ENCODE measurements at places on chromosomes 12 and 14.

GRCh38 chr14:105005929-105006830 lies 14.7 kb downstream of the CDCA4 start:
- H3K4me3 ChIP-seq, result no peak overlapping the region
- H3K4me1 ChIP-seq, result peaks cover 1% of the 10 kb centered on the region
- no peak for DNase-seq
- no peaks in the 10 kb centered on the region for H3K27me3 ChIP-seq
- no peak overlapping the region for H3K27ac ChIP-seq

DNA sequence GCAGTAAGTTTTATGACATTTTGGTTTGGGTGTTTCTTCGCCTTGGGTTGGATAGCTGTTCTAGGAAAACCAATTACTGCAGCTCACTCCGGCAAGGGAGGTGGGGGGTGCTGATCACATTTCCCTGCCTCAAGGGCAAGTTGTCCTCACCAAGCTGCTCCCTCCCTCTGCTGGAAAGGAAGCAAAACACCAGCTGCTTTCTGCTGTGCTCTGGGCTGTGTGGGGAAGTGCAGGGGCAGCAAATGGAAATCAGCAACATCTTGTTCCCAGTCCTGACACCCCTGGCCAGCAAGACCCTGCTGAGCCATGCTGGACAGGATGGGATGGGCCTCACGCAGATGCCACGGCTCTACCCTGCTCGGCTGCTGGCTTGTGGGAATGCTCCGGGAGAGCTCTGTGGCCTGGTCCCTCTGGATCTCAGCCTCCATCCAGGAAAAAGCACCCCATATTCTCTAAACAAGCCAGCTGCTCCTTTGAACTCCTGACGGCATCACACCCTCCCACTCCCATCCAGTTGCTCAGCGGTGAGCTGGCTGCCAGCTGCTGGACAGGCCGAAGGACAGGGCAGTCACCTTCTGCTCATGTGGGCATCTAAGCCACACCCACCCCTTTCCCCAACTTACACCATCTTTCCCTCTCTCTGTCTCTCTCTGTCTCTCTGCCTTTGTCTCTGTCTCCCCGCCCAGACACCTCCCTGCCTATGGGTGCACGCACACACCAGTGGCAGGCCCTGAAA lies 52.4 kb upstream of the EIF5 start:
- H3K4me1 ChIP-seq, result peaks cover 3% of the 10 kb centered on the region
- H3K27me3 ChIP-seq, result peaks cover 76% of the 10 kb centered on the region
- H3K4me3 ChIP-seq, result no peak overlapping the region
- no peak for DNase-seq
- H3K36me3 ChIP-seq, result peaks cover 2% of the 10 kb centered on the region
- H3K27ac ChIP-seq, result no peak overlapping the region

GRCh38 chr12:124827588-124828184 lies 36.0 kb downstream of the SCARB1 start:
- H3K4me3 ChIP-seq, result no peak overlapping the region
- no peak overlapping the region for H3K27ac ChIP-seq
- H3K27me3 ChIP-seq, result no peaks in the 10 kb centered on the region
- peaks cover 8% of the 10 kb centered on the region for H3K4me1 ChIP-seq
- H3K36me3 ChIP-seq, result no peaks in the 10 kb centered on the region

DNA sequence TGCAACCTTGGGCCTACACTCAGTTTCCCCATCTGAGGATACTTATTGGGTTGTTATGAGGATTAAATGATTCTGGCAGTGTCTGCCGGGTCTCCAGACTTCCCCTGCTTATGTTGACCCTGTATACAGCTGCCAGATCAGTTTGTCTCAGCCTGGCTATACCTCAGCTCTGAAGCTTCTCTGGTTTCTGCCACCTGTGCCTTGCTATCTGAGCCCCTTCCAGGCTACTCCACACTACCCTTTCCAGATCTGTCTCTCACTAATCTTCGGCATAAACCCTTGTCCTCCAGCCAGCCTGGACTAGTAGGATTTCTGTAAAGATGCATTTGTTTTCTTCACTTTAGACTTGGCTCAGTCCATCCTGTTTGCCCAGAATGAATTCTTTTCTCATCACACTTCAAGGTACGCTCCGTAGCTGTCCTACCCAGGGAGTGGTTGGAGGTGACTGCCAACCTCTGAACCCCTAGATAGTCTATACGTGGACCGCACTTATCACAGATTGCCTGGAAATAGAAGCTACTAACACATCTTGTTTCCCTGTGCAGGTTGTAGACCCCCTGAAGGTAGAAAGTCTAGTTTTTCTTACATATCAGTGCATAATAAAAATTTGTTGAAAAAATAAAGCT lies 422.4 kb downstream of the RAD51B start:
- H3K4me1 ChIP-seq, result no peaks in the 10 kb centered on the region
- no peak for DNase-seq
- H3K36me3 ChIP-seq, result no peaks in the 10 kb centered on the region
- no peak overlapping the region for H3K4me3 ChIP-seq
- no peaks in the 10 kb centered on the region for H3K27me3 ChIP-seq

GRCh38 chr12:77354766-77355362 lies 289.5 kb upstream of the E2F7 start:
- no peak for DNase-seq
- H3K36me3 ChIP-seq, result no peaks in the 10 kb centered on the region
- H3K27me3 ChIP-seq, result no peaks in the 10 kb centered on the region
- no peak overlapping the region for H3K4me3 ChIP-seq
- no peak overlapping the region for H3K27ac ChIP-seq
- H3K4me1 ChIP-seq, result no peaks in the 10 kb centered on the region

DNA sequence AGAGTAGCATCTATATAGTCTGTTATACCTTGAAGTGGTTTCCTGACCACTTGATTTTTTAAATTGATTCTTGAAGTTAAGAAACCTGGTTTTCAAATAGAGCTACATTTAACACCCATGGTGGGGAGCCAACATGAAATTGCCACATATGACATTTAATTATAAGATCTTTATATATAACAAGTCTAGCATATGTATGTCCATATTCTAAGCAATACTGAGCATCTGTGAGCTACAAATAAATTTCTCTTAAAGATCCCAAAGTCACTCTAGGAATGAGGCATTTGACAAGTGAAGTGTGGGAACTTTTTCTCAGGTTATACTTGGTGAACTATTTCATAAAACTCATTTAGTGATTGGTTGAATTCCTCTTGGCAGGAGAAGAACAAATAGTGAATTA lies 132.5 kb downstream of the RPL10L start:
- H3K4me1 ChIP-seq, result no peaks in the 10 kb centered on the region
- no peak for DNase-seq
- H3K36me3 ChIP-seq, result no peaks in the 10 kb centered on the region

DNA sequence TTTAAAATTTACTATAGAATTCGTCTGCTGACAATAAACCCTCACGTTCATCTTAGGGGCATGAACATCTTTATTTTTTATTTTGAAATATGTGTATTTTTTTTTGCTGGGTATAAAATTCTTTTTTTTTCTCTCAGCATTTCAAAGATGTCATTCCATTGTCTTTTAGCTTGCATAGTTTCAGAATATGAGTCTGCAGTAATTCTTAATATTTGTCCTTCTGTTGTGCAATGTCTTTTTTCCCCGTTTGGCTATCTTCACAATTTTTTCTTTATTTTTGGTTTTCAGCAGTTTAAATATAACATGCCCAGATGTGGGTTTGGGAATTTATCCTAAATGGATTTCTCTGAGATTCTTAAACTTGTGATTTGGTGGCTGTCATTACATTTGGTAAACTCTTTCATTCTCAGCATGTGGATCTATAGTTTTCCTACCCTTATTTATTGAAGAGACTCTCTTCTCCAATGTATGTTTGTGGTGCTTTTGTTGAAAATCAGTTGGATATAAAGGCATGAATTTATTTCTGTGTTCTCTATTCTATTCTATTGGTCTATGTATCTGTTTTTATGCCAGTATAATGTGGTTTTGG lies 37.8 kb upstream of the PLBD1 start:
- no peak for DNase-seq
- H3K36me3 ChIP-seq, result peaks cover 1% of the 10 kb centered on the region
- no peak overlapping the region for H3K4me3 ChIP-seq
- no peaks in the 10 kb centered on the region for H3K4me1 ChIP-seq
- no peak overlapping the region for H3K27ac ChIP-seq

DNA sequence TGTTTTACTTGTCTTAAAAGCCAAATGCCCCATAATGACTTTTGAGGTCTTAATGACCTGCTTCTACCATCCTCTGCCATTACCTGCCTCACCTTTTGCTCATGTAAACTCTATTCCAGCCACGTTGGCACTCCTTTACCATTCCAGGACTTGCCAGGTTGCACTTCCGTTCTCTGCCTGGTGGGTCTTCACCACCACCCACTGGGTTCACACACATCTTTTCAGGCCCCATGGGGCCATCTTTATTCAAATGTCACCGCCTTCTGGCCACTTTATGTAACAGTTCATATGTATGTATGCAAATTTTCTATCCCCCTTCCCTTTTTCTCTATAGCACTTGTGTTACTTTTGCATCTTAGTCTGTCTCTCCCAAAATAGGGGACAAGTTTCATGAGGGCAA lies 57.7 kb downstream of the ATP2A2 start:
- no peaks in the 10 kb centered on the region for H3K27me3 ChIP-seq
- H3K27ac ChIP-seq, result no peak overlapping the region
- H3K4me3 ChIP-seq, result no peak overlapping the region

- no peaks in the 10 kb centered on the region for H3K36me3 ChIP-seq
- peaks cover 3% of the 10 kb centered on the region for H3K27me3 ChIP-seq
- no peak overlapping the region for H3K27ac ChIP-seq
- DNase-seq, result no peak
- no peak overlapping the region for H3K4me3 ChIP-seq
- no peaks in the 10 kb centered on the region for H3K4me1 ChIP-seq
Observed at GRCh38 chr12:58026897-58027891, 85.8 kb downstream of the ATP23 start.

- no peaks in the 10 kb centered on the region for H3K36me3 ChIP-seq
- peaks cover 59% of the 10 kb centered on the region for H3K27me3 ChIP-seq
- no peak for DNase-seq
- H3K4me3 ChIP-seq, result no peak overlapping the region
Observed at GRCh38 chr14:21539189-21539940, 13.2 kb upstream of the SALL2 start.

GRCh38 chr12:131369094-131369845 lies 341.6 kb upstream of the SFSWAP start:
- no peak overlapping the region for H3K27ac ChIP-seq
- no peaks in the 10 kb centered on the region for H3K36me3 ChIP-seq
- DNase-seq, result no peak
- H3K27me3 ChIP-seq, result no peaks in the 10 kb centered on the region
- no peaks in the 10 kb centered on the region for H3K4me1 ChIP-seq

DNA sequence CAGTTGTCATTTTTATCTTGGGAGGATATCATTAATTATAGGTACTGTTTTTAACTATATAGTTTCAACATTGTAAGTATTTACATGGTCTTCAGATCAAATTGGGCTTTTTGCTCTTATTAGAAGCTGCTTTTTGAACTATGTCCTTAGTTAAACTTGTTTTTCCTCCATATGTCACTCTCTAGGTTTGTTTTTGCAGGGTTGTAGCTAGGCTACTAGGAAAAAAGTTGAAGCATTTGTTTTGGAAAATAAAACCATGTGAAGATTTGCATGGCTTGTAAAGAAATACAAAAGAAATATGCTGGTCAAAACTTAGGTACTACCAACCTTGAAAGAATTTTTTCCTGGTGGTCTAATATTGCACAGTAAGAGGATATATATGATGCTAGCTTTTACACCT lies 3.4 kb downstream of the ARID2 start:
- H3K4me3 ChIP-seq, result peak overlapping the region; percentile 68
- DNase-seq, result no peak
- no peaks in the 10 kb centered on the region for H3K27me3 ChIP-seq
- H3K4me1 ChIP-seq, result peaks cover 22% of the 10 kb centered on the region
- H3K27ac ChIP-seq, result peak overlapping the region; percentile 78
- H3K36me3 ChIP-seq, result peaks cover 48% of the 10 kb centered on the region

GRCh38 chr12:100437038-100437841 lies 36.4 kb upstream of the NR1H4 start:
- peaks cover 2% of the 10 kb centered on the region for H3K27me3 ChIP-seq
- no peaks in the 10 kb centered on the region for H3K36me3 ChIP-seq
- H3K27ac ChIP-seq, result no peak overlapping the region

DNA sequence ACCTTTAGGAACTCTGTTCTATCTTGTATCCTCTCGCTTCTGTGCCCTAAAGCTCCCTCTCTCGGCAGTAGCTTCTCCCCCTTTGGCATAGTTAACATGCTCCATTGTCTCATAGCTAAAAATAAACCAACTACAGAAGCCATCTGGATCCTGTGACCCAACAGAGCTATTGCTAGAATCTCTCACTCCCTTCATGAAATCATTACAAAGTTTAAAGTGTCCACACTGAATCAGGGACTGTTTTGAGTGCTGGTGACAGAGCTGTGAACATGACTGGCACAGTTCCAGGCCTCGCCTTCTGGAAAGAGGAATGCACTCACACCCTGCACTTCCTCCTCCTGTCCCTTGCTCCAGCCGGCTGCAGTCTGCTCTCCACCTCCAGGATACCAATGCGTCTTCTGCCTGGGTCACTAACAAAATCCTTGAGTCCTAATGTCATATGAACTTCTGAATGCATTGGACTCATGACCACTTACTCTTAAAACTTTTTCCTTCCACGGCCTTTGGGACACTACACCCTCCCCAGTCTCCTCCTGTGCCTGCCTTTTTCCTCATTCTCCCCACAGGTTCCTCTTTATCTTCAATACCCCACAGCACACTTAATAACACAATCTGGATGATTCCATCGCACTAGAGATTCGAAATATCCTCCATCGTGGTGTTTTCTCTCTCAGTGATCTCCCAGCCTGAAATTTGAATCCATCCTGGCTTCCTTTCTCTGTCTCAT lies 13.2 kb downstream of the PLBD1 start:
- H3K27ac ChIP-seq, result no peak overlapping the region
- H3K4me3 ChIP-seq, result no peak overlapping the region
- H3K27me3 ChIP-seq, result no peaks in the 10 kb centered on the region
- H3K36me3 ChIP-seq, result no peaks in the 10 kb centered on the region
- no peaks in the 10 kb centered on the region for H3K4me1 ChIP-seq

- peaks cover 3% of the 10 kb centered on the region for H3K4me1 ChIP-seq
- DNase-seq, result no peak
- H3K27me3 ChIP-seq, result no peaks in the 10 kb centered on the region
- H3K36me3 ChIP-seq, result no peaks in the 10 kb centered on the region
Observed at GRCh38 chr12:111584959-111585358, 14.2 kb downstream of the ATXN2 start.

- no peak overlapping the region for H3K27ac ChIP-seq
- no peaks in the 10 kb centered on the region for H3K36me3 ChIP-seq
- no peak for DNase-seq
Observed at GRCh38 chr12:54191126-54191525, 2.3 kb upstream of the SMUG1 start.

All from activated CD8-positive, alpha-beta memory T cell treated with anti-CD3 and anti-CD28 coated beads, Interleukin-2, amount 10 ng/mL, durations not matched to agents 7 days and 5 days (primary cell).